Dorsolateral prefrontal cortex (tissue), 122 donors: ENCODE measurements at places on chromosomes 5 and 9.

- DNase-seq: no peak
Observed at GRCh38 chr9:86246752-86247161, 12.7 kb downstream of the C9orf153 start.

DNA sequence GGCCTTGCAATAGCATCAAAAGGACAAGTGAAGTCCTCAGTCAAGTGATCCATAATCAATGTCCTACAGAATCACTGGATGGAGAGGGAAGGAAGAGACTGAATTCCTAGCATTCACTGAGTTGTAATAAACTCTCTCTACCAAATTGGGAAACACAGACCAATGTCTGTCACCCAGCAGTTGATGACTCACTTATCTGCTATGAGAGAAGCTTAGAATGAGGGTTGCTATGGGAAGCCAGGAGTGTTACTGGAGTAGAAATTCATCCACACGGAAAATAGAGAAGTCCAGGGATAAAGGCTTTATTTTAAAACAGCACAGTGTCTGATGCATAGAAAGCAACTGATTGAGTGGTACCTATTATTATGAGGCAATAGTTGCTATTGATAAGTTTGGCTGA, 407.4 kb downstream of the BRINP1 start:
- DNase-seq: no peak

- peak; percentile 46 for DNase-seq
Observed at GRCh38 chr9:88781628-88782391, 209.5 kb upstream of the S1PR3 start.

DNA sequence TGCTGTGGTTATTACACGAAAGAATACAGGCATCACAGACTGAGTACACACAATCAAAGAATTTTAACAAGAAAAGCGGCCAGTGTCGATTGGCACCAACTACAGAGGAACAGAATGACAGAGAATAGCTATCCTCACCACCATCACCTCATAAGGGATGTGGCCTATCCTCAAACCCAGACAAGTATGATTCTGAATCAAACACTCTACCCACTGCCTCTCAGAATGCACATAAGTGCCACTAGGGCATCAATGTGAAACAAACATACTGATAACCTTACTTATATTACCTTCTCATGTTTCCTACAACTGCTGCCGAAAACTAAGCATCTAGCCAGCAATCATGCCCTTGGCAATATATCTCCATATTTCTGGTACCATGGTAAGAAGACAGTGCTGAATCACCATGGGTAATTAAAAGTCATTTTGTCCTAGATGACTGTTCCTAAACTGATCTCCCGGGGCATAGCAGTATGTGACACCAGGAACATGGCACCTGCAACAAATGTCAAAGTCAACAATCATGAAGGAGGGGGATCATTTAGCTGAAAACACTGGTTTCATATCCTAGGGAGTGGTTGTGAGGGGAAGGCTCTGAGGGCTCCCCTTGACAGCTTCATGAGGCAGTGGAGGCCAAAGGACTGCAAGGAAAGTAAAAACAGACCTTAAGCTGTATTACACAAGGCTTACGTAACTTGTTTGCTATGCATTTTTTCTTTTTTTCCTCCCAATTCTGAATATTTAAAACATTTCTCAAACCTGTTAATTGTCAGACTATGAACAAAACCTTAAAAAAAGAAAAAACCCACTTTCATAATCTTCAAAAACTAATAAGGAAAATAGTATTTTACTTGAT, 88.3 kb downstream of the LHFPL2 start:
- DNase-seq: no peak

DNA sequence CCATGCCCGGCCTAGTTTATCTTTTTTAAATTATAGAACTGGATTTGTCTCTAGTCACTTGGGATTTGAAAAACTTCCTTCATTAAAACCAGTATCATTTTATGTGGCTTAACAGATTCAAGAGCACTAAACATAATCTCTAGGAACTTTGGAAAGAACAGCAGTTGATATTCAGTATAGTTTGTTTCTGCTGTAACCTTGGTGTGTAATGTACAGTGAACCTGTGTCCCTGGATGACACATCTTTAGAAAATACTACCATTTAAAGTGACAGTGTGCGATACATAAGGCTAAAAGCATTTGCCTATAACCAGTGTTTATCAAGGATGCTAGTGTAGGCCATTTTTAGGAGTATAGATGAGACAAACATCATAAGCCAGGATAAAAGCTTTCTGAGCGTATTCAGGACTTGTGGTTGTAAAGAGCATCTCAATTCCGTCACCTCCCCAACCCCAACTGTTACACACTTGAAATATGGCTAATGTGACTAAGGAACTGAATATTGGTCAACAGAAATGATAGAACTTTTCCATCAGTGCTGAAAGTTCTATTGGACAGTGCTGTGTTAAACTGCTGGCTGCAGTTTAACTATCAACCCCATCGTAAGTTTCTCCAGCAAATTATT, 4.4 kb downstream of the SNX18 start:
- no peak for DNase-seq

- no peak for DNase-seq
Observed at GRCh38 chr9:116842658-116843057, 155.6 kb downstream of the TRIM32 start.

DNA sequence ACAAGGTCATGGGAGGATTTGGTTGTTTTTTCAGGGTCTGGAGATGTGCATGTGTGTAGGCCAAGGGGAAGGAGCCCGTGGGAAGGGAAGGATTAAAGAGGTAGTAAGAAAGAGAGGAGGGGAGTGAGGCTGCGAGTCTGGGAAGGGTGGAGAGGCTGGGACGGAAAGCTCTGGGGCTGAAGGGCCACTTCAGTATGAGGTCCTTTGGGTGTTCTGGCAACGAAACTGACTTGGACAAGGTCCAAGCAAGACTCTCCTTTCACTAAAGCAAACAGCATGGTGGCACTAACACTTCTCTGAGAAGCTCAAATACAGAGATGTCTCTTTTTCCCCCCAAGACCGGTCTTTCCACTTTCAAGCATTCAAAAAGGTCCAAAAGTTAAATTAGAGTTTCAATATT, 394.5 kb downstream of the ARHGEF28 start:
- no peak for DNase-seq

DNA sequence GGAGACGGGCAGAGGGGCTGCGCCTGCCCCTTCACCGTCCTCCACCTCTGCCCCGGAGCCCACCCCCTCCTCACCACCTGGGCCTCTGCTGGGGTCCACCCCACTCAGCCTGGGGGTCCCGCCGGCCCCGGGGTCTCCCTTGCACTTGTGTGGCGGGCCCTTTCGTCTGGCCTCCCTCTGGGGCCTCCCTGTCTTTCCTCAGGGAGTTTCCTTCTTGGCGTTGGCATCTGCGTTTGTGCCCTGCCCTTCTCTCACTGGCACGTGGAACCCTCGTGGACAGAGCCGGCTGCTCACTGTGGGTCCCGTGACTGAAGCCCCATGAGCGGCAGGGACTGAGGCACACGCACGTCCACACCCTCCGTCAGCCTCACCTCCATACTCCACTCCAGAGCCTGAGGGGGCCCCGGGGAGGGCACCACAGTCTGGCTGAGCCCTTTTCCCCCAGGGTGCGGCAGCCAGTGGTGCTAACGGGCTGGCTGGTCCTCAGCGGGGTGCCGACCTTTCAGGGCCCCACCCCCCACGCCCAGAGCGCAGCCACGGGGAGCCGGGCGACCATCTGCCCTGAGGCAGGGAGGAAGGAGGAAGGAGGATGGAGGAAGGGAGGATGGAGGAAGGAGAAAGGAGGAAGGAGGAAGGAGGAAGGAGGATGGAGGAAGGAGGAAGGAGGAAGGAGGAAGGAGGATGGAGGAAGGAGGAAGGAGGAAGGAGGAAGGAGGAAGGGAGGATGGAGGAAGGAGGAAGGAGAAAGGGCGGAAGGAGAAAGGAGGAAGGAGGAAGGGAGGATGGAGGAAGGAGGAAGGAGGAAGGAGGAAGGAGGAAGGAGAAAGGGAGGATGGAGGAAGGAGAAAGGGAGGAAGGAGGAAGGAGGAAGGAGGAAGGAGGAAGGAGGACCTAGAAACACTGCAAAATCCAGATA, 53.0 kb upstream of the NRARP start:
- DNase-seq: no peak

DNA sequence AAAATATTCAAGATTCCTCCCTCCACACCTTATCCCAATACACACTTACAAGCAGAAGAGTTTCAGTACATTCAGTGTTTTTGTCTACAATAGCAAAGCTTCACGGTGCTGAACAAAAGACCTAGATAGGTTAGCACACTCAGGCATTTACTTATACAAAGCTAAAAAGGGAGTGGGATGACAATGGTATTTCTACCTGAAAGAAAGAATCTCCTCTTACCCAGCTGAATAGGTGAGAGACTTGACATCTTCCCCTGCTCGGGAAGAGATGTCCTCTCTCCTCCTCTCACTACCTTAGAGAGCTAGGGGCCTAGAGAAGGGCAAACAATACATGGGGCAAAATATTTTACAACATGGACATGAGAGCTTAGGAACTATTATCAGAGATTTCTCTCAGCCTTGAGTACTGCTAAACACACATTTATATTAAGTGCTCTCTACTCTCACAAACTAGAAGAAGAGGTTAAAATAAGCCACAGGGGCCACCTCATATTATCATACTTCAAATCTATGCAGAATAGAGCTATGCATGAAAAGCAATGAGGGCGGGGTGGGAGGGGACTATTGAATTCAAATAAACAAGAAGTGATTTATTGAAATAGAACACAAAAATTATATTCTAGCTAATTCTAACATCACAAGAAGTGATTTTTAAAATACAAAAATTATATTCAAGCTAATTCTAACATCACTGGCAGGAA, 38.6 kb upstream of the RNF38 start:
- DNase-seq: no peak

GRCh38 chr5:157155297-157155696, 10.8 kb downstream of the GARIN3 start:
- DNase-seq: no peak

DNA sequence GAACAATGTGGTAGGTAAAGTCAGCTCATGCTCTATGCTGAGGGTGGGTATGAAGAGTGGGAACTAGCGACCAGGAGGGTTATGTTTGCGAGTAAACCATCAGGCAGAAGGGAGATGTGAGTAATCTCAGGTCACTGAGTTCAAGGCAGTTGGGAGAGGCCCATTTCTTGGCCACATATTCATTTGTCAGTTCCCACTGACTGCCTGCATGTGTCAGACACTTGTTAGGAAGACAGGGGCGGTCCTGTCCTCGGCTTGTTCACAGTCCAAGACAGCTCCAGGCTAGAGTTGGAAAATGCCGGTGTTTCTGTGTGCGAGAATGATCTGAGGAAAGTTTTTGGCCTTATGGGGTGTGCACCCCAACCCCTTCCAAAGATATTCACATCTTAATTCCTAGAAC, 48.6 kb upstream of the GDNF start:
- no peak for DNase-seq

- DNase-seq: no peak
Observed at GRCh38 chr9:106862110-106862820, 701 bp upstream of the ZNF462 start.

DNA sequence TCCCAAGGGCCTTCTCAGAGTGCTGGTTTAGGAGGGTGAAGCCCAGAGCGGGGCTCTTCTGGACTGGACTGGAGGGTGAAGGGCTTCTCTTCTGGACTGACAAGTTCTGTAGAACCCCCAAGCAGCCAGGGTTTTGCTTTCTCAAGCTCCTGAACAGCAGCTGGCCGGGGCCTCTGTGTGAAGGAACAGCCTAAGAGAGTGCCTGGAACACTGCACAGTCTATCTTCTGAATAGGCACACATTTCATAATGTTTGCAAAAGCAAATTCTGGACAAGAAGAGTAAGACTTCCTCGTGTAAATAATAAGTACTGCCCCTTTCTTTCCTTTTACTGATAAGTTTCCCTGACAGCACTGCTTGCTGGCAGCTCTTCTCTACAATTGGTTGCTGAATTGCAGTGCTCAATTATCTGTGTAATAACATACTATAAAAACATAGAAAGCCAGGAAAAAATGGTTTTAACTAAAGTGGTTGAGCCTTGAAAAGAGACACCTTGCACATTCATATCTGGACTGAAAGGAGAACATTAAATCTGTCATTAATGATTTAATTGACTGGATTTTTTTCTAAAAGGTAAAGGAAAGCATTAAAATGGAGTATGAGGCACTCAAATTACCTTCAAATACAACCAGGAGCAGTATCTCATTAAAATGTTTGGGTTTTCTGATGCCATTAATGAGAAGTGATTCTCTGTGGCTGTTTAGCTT, 20.5 kb downstream of the MAST4 start:
- no peak for DNase-seq

GRCh38 chr9:122179054-122179689, 19.5 kb downstream of the MORN5 start:
- DNase-seq: no peak
